HT1080 (cell line): ENCODE measurements at places on chromosomes 12 and 14. TPM values are rescaled to one million over a fixed set of nuclear protein-coding genes. Genes with fewer than 3 reads are reported as not detected.

DNA sequence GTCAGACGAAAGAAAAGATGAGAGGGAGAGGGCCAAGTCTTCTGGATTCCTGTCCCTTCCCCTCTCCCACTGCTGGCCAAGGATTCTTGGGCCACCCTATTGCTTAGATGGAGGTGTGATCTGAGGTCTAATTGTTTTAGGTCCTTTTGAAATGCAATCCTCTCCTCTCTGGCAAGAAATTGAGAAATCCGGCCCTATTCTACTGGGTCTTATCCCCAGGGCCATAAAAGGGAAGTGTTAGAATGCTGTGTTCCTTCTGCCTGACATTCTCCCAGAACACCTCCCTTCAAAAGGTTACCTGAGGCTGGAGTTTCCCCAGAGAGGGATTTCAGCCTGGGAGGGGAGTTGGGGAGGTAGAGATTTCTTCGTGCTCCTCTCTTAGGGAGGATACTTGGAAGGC is 4.4 kb downstream of the WNT5B start:
- DNase-seq, result no peak

DNA sequence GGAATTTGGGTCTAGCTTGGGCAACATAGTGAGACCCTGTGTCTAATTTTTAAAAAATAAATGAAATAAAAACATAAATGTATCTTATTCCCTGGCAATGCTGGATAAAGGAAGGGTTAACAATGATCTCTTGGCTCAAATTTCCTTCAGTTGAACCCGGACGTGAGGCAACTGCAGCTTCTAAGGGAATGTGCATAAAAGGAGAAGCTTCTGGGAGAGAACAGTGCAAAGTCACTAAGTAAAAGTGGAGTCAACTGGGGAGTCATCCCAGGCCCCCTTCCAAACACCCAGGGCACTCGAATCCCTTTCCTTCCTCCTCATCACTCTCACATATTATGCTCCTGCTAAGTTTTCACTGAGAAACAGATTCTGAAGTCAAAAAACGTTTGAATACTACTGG is 147.3 kb downstream of the PPM1H start:
- DNase-seq, result no peak

- no peak for DNase-seq
These were observed 11.1 kb upstream of the CLEC2A start for GRCh38 chr12:9943240-9943639.

- no peak for DNase-seq
These were observed 34.7 kb downstream of the APPL2 start for GRCh38 chr12:105201299-105201698.

- DNase-seq, result no peak
These were observed 47.7 kb downstream of the SPRING1 start for GRCh38 chr12:116689979-116690744.

GRCh38 chr14:77051116-77051515 is 22.6 kb upstream of the IRF2BPL start:
- DNase-seq, result no peak

GRCh38 chr14:79165471-79166090 is 995.4 kb downstream of the NRXN3 start:
- no peak for DNase-seq

- DNase-seq, result no peak
These were observed 6.4 kb downstream of the RAD52 start for GRCh38 chr12:943051-943450.

- DNase-seq, result no peak
These were observed 321.1 kb downstream of the NPAS3 start for GRCh38 chr14:33259764-33260163.

DNA sequence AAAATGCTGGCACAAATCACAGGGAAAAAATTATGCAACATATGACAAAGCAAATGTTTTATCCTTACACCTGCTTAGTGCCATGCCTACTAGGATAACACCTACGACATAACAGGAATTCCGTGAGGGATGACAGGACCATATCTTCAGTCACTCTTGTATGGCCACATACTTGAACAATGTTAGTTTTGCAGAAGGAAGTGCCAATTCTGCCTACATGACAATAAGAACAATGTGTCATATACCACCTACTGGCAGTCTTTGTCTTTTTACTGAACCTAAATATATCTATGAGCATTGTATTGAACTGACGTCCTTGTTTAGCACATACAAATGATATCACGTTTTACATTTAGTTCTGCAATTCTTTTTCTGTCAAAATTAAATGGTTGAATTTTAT is 234.0 kb downstream of the ADAMTS20 start:
- DNase-seq, result no peak

GRCh38 chr14:69315301-69315700 is 55.3 kb downstream of the GALNT16 start:
- peak; percentile 9 for DNase-seq

DNA sequence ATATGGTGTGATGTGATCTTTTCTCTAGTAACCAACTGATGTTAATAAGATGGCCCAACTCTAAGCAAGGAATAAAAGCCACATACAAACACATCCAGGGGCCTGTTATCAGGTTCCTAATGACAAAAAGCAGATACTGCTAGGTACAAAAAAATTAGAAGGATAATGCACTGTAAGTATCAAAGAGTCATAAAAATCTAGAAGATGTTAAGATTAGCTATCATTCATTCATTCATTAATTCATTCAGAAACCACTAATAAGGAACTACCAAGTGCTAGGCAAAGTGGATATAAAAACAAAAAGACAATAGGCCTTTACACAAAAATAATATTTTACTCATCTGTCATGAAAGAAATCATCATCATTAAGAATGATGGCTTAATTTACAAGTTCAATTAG is 21.6 kb downstream of the ATF7 start:
- no peak for DNase-seq

DNA sequence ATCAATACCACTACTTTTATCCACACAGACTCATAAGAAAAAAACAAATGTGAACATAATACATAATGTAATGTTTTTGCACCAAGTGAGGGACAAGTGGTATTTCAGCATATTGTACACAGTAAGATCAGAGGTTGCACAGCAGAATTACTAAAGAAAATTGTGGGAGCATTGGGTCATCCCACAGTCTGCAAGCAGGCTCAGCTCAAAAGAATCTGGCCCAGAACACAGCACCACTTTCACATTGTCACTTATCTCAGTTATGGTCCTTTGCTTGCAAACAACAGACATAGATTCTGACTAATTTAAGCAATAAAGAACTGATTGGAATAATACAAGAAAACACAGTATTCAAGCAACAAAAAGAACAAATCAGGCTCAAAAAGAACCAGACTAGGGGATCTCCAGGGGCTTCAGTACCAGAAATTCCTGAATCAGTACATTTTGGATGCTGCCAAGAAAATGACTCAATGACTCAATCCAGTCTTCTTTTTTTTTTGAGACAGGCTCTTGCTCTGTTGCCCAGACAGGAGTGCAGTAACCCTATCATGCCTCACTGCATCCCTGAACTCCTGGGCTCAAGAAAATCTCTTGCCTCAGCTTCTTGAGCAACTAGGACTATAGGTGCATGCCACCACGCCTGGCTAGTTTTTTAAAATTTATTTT is 42.9 kb upstream of the EEA1 start:
- peak; percentile 60 for DNase-seq

- DNase-seq, result peak; percentile 31
These were observed 764 bp upstream of the SPTB start for GRCh38 chr14:64880221-64881121.

DNA sequence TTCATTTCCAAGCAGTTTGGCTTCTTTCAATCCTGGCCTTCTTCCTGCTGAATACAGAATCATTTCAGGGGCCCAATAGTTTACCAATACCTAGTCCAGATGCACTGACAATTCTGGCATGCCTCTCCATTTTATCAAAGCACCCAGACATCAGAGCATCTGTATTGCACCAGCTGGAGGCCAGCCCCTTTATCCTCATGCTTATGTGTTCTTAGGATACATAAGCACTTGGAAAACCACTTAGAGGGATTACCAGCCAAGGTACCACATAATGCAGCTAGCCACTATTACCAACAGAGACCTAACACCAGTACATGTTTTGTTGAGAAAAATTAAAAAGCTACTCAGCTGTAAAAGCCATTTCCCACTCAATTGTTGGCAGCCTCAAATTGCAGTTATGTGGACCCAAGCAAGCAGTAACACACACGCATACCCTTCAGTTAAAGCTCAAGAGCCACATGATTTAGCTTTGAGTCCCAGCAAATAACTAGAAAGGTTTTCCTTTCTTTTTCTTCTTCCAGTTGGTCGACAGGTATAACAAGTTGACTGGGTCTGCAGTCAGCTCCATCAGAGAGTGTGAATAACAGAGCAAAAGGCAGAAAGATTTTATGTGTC is 263.8 kb downstream of the DIO2 start:
- DNase-seq, result no peak

The RDH5 gene
- 2.7 and 3.2 TPM in 2 replicates for total RNA-seq

The TCTN2 gene
- total RNA-seq, result 4.9 and 6.1 TPM in 2 replicates

The LRRK2 gene
- total RNA-seq, result 0.66 and 0.90 TPM in 2 replicates

The TWF1 gene
- total RNA-seq, result 180 and 197 TPM in 2 replicates
